ENCODE measurements at places on chromosomes 6 and 20.

DNA sequence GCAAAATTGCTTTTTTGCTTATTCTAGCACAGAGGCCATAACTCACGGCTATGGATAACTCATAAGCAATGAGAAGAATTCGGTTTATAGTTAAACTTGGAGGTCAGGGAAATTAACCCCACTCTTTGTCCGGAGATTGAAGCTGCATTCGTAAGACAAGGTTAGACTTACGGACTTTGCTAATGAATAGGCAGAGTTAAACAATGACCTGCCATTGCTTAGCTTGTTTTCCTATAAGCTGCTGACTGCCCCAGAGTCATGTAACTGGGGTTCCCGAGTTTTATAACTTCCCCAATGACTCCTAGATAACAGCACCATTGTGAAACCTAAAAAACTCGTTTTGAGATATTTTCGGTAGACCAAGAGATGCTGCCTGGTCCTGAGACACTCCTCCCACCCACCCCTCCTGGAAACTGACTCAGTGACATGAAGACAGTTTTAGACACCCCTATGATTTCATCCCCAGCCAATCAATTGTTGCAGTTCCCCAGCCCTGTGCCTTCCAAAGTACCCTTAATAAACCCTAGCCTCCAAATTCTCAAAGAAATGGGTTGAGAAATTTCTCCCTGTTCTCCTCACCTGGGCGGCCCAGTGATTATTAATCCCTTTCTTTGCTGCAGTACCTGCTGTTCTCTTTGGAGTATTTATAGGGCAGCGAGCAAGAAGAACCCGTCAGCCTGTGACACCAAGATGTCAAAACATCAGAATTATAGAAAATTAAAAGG is 33.1 kb upstream of the MCUR1 start:
- no peak for DNase-seq

- DNase-seq: no peak
Observed at GRCh38 chr20:54549658-54550326, 74.4 kb downstream of the DOK5 start.

DNA sequence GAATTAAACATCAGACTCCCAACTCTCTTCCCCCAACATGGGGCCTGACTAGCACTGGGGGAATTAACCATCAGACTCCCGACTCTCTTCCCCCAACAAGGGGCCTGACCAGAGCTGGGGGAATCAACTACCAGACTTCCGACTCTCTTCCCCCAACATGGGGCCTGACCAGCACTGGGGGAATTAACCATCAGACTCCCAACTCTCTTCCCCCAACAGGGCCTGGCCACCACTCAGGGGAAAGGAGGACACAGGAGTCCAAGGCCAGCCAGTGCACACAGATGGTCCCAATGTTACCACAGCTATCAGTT is 13.1 kb downstream of the CST7 start:
- DNase-seq: no peak

DNA sequence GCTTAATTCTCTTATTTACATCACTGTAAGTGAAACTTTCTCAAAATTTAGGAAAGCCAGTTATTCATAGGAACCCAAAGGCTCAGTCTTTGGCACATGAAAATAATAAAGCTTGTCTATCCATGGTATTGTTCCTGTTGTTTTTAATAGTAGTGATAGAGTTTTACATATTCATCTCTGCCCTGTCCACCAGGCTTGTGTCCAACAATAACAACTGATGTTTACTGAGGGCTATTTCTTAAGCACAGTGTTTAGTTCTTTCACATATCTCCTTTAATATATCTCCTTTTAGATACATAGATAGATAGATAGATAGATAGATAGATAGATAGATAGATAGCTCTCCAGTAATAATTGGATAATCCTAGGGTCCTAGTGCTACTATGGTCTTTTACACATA is 34.2 kb downstream of the FOXQ1 start:
- no peak for DNase-seq

DNA sequence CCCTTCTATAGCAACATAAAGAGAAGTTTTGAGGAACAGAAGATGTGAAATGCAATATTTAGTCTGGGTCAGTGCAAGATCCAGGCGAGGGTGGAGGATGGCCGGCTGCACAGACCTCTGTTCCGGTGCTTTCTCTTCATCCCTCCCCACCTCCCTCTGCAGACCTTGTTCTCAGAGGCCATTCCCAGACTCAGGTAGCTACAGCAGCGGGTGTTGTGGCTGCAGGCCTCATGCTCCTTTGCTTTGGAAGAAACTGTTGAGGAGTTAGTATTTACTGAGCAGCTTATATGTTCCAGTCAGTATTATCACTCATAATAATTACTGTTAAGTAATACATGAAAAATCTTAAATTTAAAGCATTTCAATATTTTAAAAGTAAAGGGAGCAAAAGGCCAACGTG is 1.7 kb downstream of the BTN3A3 start:
- DNase-seq: no peak

- peak; percentile 28 for DNase-seq
Observed at GRCh38 chr20:11585752-11586352, 331.8 kb upstream of the BTBD3 start.

- peak; percentile 33 for DNase-seq
Observed at GRCh38 chr6:44675449-44675848, 287.9 kb downstream of the CDC5L start.

DNA sequence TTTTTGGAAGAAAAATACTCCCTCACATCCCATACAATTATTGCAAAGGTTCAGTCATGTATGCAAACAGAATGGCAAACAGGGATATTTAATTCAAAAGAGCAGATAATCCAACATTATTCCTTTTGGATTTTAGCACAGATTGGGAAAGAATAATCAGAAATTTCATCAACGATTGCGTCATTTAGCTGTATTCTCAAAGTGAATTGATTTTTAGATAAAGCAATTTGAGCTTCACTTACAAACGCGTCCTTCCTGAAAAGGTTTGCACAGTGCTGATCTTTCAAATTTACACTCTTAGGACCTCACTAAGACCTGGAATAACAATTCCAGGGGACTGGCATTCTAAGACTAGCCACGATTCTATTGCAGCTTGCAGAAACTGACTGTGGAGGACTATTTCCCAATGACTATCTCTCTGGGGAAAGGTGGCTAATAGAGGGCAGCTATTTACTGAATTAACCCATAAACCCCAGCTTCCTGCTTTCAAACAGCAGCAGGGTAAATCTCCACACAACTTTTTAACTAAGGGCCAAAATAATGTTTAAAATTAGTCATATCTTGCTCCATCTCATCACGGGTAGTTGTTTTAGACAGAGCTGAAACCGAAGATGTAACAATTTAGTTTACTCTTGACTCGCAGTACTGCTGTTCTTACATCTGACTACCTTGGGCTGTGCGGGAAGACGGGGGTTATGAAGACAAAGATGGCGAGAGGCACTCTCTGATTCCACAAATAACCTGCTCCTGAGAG is 131.2 kb upstream of the FAM184A start:
- DNase-seq: no peak

Measured in ELR (cell line).